ENCODE measurements at places on chromosomes 7 and 10.
A peak's percentile ranks its signal among the peaks of the same experiment; 100 is the strongest.

GRCh38 chr10:132202070-132202970 is 15.6 kb downstream of the DPYSL4 start:
- DNase-seq = no peak

DNA sequence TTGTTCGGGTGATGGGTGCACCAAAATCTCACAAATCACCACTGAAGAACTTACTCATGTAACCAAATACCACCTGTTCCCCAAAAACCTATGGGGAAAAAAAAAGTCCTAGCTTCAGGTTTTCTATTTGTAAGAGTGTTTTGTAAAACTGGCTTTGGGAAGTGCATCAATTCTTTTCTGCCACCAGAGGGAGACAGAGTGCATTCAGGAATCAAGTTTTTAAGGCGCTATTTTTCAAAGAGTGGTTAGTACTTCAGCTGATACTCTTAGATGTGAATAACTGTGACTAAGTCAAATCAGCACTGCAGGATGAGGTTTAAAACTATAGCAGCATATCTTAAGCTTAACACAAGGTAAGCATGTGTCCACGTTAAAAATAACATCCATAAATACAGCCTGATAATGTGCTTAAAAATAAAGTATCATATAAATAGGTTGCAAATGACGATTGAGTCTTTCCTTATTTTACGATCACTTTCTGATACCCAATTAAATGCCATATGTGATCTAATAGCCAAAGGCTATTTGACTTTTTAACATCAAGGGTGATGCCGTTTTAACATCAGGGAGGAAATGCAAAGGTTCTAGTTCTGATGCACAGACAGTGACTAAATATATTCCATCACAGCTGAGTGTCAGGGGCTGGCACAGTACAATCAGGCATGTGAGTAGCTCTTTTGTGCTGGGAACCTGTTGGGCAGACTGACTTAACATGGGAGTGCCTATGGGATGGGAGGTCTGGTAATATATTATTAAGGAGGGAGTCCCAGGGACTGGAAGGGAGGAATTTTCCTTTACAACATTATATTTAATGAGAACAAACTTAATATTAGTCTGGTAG is 10.6 kb upstream of the LYZL2 start:
- no peak for DNase-seq

- DNase-seq = no peak
These were observed 669 bp downstream of the PI4K2A start for GRCh38 chr10:97640868-97641811.

- peak; percentile 41 for DNase-seq
These were observed 106.1 kb downstream of the ICA1 start for GRCh38 chr7:8155836-8156235.

DNA sequence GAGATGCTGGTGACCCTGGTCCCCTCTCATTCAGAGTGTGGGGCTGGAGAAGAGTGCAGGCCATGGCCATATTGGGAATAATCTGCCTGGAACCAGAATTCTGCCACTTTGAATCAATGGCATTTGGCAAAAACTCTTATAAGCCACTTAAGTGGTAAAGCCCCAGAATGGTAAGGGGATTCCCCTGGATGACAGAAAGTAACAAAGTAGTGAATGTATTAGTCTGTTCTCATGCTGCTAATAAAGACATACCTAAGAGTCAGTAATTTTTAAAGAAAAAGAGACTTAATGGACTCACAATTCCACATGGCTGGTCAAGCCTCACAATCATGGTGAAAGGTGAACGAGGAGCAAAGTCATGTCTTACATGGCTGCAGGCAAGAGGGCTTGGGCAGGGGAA is 248.6 kb downstream of the SH2D4B start:
- no peak for DNase-seq

- no peak for DNase-seq
These were observed 199.7 kb downstream of the EXOC4 start for GRCh38 chr7:133452577-133452976.

GRCh38 chr10:131233611-131234258 is 77.8 kb downstream of the TCERG1L start:
- DNase-seq = peak; percentile 14

GRCh38 chr7:19709249-19709578 is 377 bp upstream of the POLR1F start:
- no peak for DNase-seq

DNA sequence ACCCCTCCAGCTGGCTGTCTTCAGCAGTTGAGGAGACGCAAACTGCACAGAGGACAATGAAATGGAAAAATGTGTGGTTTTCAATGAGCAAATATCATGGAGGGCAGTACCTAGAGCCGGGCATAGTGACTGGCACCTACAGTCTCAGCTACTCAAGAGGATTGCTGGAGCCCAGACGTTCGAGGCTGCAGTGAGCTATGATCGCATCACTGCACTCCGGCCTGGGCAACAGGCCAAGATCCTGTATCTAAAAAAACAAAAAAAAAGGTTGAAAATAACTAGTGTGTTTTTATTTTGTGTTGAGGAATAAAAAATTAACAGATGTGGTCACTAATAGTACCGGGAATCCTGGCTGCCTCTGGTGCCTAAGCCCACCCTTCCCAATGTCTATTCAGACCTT is 345.5 kb downstream of the GALNT17 start:
- DNase-seq = no peak

DNA sequence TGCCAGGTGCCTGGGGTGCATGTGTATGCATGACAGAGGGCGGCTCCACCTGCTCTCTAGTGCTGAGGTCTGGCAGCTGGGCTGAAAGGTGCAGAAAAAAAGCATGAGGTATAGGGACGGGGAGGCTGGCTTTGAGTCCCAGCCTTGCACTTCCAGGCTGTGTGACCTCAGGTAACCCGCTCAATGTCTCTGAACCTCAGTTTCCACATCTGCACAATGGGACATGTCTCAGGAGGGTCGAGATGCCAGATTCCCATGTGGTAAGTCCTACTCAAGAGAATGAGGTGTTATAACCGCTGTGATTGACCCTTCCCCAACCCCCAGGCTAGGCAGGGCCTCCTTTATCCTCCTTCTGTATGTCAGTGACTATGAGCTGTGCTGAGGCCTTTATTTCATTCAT is 48.8 kb downstream of the ARHGAP22 start:
- no peak for DNase-seq
